Stimulated activated CD8-positive, alpha-beta memory T cell treated with anti-CD3 and anti-CD28 coated beads, Interleukin-4, amount 100 ng/mL, for 1 hour (primary cell): ENCODE measurements at places on chromosomes 16 and 17.

GRCh38 chr17:4806456-4806776, 536 bp upstream of the PLD2 start:
- DNase-seq = no peak

- no peak for DNase-seq
Observed at GRCh38 chr16:17994027-17994426, 342.5 kb downstream of the NPIPA8 start.

- DNase-seq = no peak
Observed at GRCh38 chr17:41483991-41484826, 3.3 kb upstream of the KRT35 start.

GRCh38 chr16:2507052-2507659, 6.6 kb upstream of the ATP6V0C start:
- no peak for DNase-seq

DNA sequence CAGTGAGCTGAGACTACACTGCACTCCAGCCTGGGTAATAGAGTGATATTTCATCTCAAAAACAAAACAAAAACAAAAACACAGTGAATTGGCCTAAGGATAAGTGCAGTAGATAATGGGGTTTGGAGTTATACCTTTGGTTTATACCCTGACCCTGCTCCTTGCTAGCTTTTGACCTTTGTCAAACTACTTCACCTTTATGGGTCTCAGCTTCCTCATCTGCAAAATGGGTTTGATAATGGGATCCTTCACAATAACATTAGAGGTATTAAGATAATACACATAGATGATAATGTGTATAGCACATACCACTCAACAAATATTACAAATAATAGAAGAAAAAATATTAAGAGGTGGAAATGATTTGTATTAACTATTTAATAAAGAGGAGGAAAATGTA, 85.9 kb downstream of the STXBP4 start:
- DNase-seq = no peak

GRCh38 chr16:11316331-11317015, 28.8 kb upstream of the RMI2 start:
- no peak for DNase-seq

DNA sequence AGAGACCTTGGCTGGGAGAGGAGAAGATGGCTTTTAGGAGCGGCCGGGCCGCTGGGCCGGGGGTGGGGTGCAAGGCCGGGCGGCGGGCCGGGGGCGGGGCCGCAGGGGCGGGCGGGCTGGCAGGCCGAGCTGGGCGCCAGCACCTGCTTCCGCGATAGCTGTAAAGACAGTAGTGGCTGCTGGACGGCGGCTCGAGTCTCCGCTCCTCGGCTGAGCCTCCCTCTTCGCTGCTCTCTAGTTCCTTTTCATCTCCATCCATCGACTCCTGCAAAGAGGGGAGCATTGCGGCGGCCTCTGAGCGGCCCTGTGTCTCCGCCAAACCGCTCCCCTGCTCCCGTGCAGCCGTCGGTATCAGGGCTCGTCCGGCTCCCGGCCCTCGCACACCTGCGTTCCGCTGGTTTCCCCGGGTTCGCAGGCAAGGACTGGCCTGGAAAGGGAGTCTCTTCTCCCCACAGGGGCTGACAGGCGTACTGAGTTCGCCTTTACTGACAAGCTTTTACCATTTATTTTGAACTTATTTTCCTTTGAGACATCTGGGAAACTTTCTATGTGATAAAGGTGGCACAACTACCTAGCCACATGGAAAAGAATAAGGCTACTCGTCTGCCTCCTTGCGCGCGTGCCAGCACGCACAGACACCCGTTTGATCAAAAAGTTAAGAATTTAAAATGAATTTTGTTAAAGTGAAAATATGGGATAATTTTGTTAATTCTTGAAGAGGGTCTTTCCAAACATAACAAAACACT, at the start of gene C17orf75:
Gene C17orf75, minus strand, starts transcription at position 317 of the 746 bp plus-strand sequence. Its CDS starts 34 bp downstream, at position 283.
- DNase-seq = peak; percentile 66

DNA sequence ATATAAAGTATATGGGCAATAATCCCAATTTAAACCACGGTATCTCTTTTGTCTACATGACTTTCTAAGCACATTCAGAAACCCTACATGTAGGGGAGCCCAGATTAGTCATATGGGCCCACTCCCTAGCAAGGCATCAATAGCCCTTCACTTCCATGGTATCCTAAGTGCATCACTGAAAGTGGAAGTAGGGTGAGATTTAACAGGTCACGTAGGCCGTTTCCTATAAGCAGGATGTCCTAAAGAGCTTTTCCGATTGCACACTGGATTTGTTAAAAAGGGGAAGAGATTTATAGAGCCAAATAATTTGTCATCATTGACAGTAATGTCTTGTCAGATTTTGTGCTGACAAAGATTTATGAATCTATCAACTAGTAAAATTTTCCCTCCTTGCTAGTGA, 39.0 kb downstream of the CA4 start:
- DNase-seq = no peak

GRCh38 chr16:69469807-69470561, 45.6 kb downstream of the CYB5B start:
- DNase-seq = no peak

GRCh38 chr17:47989159-47989558, 18.2 kb downstream of the CDK5RAP3 start:
- DNase-seq = no peak

DNA sequence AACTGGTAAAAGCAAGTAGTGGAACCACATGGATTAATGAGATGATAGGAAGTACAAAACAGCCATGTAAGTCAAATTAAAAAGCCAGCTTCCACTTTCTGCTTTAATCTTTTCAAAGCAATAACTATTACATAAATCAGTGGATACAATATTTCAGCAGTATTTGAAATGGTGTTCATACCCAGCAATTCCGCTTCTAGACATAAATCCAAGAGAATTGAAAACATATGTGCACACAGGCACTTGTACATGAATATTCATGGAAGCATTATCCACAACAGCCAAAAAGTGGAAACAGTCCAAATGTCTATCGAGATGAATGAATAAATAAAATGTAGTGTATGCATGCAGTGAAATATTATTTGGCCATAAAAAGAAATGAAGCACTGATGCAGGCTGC, 27.4 kb downstream of the SLFN12L start:
- DNase-seq = no peak

DNA sequence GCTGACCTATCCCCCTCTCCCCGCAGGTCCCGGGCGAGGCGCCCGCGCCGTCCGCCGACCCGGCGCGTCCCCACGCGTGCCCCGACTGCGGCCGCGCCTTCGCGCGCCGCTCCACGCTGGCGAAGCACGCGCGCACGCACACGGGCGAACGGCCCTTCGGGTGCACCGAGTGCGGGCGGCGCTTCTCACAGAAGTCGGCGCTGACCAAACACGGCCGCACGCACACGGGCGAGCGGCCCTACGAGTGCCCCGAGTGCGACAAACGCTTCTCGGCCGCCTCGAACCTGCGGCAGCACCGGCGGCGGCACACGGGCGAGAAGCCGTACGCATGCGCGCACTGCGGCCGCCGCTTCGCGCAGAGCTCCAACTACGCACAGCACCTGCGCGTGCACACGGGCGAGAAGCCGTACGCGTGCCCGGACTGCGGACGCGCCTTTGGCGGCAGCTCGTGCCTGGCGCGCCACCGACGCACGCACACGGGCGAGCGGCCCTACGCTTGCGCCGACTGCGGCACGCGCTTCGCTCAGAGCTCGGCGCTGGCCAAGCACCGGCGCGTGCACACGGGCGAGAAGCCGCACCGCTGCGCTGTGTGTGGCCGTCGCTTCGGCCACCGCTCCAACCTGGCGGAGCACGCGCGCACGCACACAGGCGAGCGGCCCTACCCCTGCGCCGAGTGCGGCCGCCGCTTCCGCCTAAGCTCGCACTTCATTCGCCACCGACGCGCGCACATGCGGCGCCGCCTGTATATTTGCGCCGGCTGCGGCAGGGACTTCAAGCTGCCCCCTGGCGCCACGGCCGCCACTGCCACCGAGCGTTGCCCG, 10.3 kb downstream of the ZNF771 start:
- peak; percentile 79 for DNase-seq

- no peak for DNase-seq
Observed at GRCh38 chr17:8072341-8072728, 15.2 kb downstream of the ALOX12B start.

- no peak for DNase-seq
Observed at GRCh38 chr16:75481475-75481874, 13.8 kb downstream of the CHST6 start.

DNA sequence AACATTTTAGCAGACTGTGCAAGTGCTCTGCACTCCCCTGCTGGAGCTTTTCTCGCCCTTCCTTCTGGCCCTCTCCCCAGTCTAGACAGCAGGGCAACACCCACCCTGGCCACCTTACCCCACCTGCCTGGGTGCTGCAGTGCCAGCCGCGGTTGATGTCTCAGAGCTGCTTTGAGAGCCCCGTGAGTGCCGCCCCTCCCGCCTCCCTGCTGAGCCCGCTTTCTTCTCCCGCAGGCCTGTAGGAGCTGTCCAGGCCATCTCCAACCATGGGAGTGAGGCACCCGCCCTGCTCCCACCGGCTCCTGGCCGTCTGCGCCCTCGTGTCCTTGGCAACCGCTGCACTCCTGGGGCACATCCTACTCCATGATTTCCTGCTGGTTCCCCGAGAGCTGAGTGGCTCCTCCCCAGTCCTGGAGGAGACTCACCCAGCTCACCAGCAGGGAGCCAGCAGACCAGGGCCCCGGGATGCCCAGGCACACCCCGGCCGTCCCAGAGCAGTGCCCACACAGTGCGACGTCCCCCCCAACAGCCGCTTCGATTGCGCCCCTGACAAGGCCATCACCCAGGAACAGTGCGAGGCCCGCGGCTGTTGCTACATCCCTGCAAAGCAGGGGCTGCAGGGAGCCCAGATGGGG, 3.1 kb downstream of the GAA start:
- DNase-seq = no peak

DNA sequence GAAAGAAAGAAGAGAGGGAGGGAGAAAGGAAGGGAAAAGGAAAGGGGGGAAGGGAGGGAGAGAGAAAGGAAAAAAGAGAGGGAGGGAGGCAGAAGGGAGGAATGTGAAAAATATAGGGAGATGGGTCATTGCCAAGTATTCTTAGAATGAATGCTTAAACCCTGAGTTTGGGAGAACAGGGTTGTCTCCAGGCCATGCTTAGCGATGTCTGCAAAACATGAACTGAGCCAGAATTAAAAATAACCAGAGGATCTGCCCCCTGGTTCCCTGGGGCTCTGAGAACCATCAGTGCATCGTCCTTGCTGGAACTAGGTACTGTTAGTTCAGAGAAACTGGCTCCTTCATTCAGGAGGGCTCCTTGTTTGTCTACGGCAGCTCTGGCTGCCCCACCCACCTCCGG, 170.4 kb downstream of the IRX5 start:
- DNase-seq = no peak

- DNase-seq = no peak
Observed at GRCh38 chr16:84849751-84850150, 30.0 kb downstream of the CRISPLD2 start.

GRCh38 chr17:60887614-60888028, 210.0 kb downstream of the BCAS3 start:
- DNase-seq = no peak

GRCh38 chr17:48871551-48872351, 20.8 kb upstream of the ATP5MC1 start:
- DNase-seq = no peak

DNA sequence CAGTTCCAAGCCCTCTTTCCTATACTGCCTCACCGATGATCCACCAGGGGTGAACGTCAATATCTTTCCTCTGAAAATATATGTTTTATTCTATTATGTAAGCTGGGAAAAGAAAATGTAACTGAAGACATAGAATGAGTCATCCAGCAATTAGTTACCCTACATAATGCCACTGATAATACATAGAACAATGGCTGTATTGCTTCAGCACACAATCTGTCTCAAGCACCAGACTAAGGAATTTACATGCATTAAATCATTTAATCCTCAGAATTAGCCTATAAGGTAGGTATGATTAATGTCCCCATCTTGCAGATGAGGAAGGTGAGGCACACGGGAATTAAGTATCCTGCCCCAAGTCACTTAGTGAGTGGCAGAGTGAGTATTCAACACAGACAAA, 472.8 kb downstream of the TOX3 start:
- no peak for DNase-seq

- no peak for DNase-seq
Observed at GRCh38 chr17:41785859-41786226, 668 bp downstream of the JUP start.

- DNase-seq = no peak
Observed at GRCh38 chr16:56298116-56298515, 106.8 kb downstream of the GNAO1 start.

DNA sequence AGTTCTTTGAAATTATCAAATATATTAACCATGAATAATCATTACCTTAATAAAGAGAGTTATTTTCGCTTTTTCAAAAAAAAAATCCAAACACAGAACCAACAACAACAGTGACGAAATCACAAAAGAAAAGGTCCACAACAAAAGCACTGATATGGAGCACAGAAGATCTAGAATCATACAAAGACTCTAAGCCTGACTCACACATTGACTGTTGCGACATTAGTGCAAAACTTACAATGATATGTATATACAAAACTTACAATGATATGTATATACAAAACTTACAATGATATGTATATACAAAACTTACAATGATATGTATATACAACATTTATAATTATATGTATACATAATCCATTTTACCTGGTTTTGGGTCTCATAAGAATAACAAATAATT, 117.7 kb downstream of the USP22 start:
- no peak for DNase-seq

DNA sequence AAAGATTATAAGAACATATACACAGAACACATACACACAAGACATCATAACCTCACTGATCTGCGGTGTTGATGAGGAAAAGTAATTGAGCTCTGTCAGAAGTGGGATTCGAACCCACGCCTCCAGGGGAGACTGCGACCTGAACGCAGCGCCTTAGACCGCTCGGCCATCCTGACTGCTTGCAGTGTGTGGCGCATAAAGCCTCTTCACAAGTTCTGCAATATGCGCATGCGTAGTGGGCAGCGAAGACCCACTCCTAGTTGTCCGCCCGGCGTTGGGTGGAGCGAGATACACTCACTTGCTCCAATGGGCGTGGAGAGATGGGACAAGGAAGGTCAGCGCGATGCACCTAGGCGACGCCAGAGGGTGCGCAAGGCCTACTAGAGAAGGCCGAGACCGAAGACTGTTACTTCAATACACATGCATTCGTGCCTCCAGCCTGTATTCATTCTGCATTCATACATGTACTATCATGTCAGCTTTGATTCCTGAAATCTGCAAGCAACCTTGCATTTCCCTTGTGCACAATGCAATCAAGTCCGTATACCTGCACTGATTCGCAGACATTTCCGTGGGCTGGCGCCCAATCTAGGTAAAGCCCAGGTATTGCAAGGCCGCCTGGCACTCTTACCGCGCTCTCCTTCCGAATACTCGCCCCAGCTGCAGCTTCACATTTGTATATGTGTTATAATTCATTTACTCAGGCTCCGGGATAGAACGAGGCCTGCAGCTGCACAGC, 16.1 kb upstream of the PLLP start:
- peak; percentile 98 for DNase-seq

- no peak for DNase-seq
Observed at GRCh38 chr17:19343671-19344151, 18.8 kb downstream of the B9D1 start.

DNA sequence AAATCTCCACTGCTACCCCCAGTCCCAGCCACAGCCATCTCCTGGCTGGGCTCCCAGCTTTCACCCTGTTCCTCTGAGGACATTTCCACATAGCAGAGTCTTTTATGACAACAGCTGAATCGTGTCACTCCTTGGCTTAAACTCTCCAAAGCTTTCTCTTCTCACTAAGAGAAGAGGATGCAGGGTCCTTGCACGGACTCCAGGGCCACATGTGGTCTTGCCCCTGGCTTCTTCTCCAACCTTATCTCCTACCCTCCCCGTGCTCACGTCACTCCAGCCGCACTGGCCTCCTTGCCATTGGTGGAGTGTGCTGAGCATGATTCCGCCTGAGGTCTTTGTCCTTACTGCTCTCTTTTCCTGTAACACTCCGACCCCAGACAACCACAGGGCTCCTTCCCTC, 39.9 kb upstream of the CCDC182 start:
- DNase-seq = no peak
